GM12892 (cell line): ENCODE measurements at places on chromosomes 3 and 15.

- no peak for DNase-seq
Observed at GRCh38 chr3:50182533-50183099, 8.8 kb upstream of the GNAT1 start.

GRCh38 chr15:40096094-40096891 lies 12.4 kb downstream of the BMF start:
- no peak for DNase-seq

DNA sequence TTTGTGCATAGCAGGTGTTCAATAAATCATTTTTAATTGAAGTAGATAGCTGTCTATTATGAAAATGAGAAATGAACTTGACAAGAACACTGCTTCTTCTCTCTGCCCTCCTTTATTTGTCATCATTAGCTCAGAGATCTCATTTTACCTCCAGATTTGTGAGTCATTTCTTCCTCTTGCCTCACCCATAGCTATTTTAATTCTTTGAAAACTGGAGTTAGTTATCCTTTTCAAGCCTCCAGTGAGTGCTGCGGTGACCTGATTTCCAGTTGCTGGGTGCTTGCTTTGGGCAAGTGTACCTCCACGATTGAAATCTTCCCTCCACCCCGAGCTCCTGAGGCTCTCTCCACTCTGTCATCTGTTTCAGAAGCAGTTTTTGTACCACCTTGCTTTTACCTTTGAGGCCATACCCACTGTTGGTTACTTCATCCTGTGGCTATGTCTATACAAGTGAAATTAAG lies 114.6 kb downstream of the NFKBIZ start:
- no peak for DNase-seq

- DNase-seq = no peak
Observed at GRCh38 chr3:157738441-157738840, 235.2 kb upstream of the VEPH1 start.

DNA sequence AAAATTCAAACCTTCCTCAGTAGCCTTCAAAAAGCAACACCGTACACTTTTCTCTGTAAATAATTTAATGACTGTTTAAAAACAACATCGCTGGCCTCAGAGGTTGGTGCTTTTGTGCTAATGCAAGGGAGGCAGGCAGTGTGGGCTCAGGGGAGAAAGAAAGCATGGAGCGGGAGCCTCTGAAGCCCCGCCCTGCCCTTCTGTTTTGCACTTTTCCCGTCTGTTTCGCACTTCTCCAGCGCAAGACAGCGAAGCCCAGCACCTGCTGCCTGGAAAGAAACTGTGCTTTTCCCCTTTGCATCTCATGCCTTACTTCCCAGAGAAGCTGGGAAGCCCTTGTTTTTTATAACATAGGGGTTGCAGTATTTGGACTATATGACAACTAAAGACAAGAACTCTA lies 23.1 kb downstream of the TRPM1 start:
- no peak for DNase-seq
